Endothelial cell (in vitro differentiated cells): ENCODE measurements at places on chromosomes 13 and 19. TPM values are rescaled to one million over a fixed set of nuclear protein-coding genes. Genes with fewer than 3 reads are reported as not detected.

The ZNF229 gene
- 10.3 TPM for total RNA-seq

The DGKH gene
- 45.1 TPM for total RNA-seq

GRCh38 chr13:109724603-109725002 lies 61.8 kb downstream of the IRS2 start:
- no peak overlapping the region for H3K27ac ChIP-seq
- peaks cover 8% of the 10 kb centered on the region for H3K27me3 ChIP-seq
- DNase-seq = no peak
- no peak overlapping the region for H3K4me3 ChIP-seq

DNA sequence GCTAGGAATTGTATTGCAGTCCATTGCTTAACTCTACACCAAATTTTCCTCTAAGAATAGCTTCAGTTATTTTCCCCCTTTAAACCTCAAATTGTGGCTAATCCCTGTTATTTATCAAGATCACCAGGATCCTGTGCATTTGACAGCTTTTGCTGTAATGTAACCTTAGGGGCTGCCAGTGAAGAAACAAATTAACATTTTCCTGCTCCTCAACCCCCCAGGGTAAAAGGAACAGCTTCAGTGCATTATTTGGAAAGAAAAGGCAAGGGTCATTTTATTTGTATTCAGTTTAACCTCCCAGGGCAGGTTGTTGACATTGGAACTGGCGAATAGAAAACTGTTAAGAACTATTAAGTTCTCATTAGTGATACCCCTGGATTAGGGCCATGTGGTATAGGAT lies 57.0 kb downstream of the PCDH20 start:
- no peak for DNase-seq
- no peaks in the 10 kb centered on the region for H3K27me3 ChIP-seq
- H3K4me1 ChIP-seq = peaks cover 2% of the 10 kb centered on the region
- H3K27ac ChIP-seq = no peak overlapping the region
- H3K4me3 ChIP-seq = no peak overlapping the region
